ENCODE measurements at places on chromosomes 5 and 9. TPM values are rescaled to one million over a fixed set of nuclear protein-coding genes. Genes with fewer than 3 reads are reported as not detected.

DNA sequence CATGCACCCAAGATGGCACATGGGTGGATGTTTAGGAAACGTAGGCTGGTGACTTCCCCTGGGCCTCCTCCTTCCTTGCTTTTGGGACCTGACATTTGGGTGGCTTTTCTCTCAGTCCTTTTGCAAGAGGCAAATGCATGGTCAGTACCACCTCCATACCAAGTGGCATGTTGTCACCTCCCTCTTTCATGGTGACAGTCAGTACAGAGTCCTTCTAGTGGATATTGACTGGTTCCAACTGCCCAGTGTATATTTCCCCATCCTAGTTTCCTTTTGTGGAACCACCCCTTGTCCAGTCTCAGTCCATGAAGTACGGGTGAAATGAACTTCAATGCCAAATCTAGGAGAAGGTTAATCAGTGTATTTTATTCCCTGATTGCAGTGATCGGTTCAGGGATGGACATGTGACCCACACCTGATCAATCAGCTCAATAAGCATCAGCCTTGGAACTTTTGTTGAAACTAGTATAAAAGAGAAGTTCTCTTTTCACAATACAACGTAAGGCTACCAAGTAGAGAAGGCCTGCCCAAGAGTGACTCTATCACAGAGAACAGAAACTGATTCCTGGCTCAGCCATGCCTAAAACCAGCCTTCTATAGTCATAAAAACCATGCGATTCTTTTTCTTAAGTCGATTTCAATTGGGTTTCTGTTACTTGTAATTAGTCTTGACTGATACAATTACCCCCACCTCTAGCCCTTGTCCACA lies 143.4 kb upstream of the KLF9 start:
- DNase-seq = no peak

- DNase-seq = no peak
Observed at GRCh38 chr5:1008451-1009358, at the start of gene NKD2. NKD2 (plus strand) TSS chr5:1008802; CDS start chr5:1009058, 256 bp downstream.

DNA sequence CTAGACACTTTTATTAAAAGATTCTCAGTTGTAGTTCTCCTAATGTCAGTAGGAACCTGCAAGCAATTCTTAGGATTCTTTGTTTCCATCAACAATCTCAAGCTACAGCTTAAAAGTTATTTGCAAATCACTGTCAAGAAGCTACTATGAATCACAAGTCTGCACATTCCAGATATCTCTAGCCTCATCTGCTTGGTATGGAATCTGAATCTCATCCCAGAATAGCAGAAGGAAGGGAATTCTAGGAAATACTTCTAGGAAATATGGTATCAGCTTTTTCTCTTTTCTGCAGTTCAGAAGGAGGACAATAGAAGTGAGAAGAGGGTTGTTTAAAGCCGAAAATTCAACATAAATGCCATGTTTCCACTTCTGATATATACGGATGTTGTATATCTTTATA lies 792.2 kb upstream of the CDH9 start:
- no peak for DNase-seq

DNA sequence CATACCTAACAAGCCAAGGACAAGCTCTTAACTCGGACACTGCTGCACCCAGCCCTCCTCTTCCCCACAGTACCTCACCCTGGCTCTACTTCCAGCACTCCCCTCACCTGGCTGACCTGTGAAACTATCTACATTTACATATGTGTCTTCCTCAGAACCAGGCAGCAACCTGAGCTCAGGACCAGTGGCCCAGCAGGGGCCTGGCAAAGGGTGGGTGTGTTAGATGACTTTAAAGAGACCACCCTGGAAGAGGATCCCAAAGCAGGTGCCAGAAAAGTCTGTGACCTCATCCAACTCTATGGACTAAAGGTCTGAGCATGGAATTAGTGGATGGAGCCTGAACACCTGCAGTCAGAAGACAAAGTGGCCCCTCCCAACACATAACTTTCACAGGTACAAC lies 400.9 kb downstream of the SPOCK1 start:
- DNase-seq = no peak

- DNase-seq = peak; percentile 23
Observed at GRCh38 chr5:180718810-180719453, 20.9 kb downstream of the OR2Y1 start.

Gene RLN1
- polyA plus RNA-seq = not detected

DNA sequence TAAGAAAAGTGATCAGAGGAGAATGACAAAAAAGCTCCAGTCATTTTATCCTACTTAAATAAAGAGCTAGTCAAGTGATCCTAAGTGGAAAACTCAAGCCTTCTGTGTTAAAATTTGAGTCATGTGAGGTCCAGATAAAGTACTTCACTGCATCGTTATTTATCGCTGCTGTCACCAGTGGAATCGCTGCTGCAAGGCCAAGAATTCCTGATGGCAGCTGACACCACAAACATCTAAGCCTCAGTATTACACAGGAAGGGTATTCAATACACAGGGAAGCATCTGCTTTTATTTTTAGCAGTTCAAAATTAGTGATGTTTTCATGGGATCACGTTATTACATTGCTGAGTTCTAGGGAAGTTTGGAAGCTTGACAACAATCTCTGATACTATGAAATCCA lies 190.3 kb downstream of the GOLPH3 start:
- DNase-seq = peak; percentile 80

GRCh38 chr9:95588724-95589588 lies 72.2 kb upstream of the PTCH1 start:
- no peak for DNase-seq

GRCh38 chr9:36797471-36798220 lies 225.0 kb downstream of the MELK start:
- DNase-seq = no peak

GRCh38 chr5:112059579-112060135 lies 302.7 kb upstream of the NREP start:
- no peak for DNase-seq

Gene MEIKIN
- polyA plus RNA-seq = not detected

Gene CARD6
- 2.1 TPM for polyA plus RNA-seq

DNA sequence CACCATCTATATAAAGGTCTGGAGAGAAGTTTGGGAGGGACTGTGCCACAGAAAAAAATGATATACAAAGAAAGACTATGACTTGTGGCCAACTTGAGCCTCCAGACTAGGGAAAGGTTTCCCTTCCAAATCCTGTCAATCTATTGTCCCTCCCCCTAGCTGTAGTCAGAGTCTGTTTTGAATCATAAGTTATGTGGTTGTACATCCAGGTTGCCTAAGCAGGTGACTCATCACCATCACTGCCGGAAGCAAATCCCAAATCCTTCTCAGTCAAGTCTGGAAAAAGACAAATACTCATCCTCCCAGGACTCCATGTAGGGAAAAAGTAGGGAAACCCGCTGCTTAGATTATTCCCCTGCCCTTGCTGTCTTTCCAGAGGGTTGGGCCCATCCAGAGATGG lies 235.7 kb downstream of the CDK5RAP2 start:
- DNase-seq = no peak

- DNase-seq = peak; percentile 34
Observed at GRCh38 chr5:78008356-78008967, 232.3 kb upstream of the TBCA start.

Gene BAAT
- 1.4 TPM for polyA plus RNA-seq

- no peak for DNase-seq
Observed at GRCh38 chr9:19379283-19379682, 753 bp downstream of the RPS6 start.

DNA sequence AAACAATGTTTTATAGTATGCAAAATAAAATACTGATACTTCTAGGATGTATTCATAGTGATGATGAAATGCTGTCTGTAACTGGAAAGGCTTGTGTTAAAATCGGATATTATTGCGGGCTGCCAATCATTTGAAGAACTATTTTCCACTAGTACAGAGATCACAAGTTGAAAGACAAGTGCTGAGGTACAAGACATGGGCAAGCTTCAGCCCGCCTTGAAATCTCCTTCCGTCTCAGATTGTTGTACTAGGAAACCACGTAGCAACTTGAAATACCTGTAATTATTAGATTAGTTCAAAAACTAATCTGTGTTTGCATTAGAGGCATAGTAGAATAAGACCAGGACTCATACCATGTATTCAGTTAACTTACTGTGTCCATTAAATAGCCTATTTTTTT lies 218.2 kb downstream of the ARHGEF28 start:
- no peak for DNase-seq

- DNase-seq = no peak
Observed at GRCh38 chr5:132952829-132953228, 10.6 kb downstream of the AFF4 start.

GRCh38 chr5:14321936-14322335 lies 178.8 kb downstream of the TRIO start:
- DNase-seq = no peak

GRCh38 chr9:92440751-92441046 lies 16.4 kb upstream of the OMD start:
- DNase-seq = no peak

DNA sequence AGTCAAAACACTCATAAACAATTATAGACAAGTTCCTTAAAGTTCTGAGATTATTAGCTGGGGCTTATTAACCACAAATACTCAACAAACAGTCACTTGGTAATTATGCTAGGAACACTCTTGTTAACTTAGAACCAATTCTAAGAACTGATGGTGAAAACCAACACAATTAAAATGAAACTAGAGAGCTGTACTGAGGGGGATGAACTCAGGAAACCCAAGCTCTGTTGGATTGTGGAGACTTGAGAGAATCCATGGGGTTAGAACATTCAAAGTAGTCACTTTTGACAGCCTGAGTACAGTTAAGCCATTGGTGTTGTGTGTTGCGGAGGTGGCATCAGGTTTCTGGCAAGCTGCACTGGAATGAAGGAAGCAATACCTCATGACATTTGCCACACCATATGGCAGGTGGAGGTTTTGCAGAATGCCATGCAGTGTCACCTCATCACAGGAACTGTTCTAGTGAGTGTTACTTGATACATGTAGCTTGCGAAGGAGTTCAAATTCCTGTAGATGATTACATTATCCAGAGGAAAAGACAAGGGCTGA lies 480.9 kb upstream of the CD180 start:
- peak; percentile 58 for DNase-seq

Measured in muscle of back (tissue), 13 donors.